ENCODE measurements at places on chromosomes 6 and 20. TPM values are rescaled to one million over a fixed set of nuclear protein-coding genes. Genes with fewer than 3 reads are reported as not detected.

GRCh38 chr6:3867641-3868502 is 18.7 kb downstream of the FAM50B start:
- peaks cover 32% of the 10 kb centered on the region for H3K4me1 ChIP-seq
- peaks cover 2% of the 10 kb centered on the region for H3K36me3 ChIP-seq
- no peaks in the 10 kb centered on the region for H3K27me3 ChIP-seq
- DNase-seq = no peak
- peak overlapping the region; percentile 93 for H3K27ac ChIP-seq

Gene MAP3K5
- total RNA-seq = 35.6 TPM

Gene CNPY3
- total RNA-seq = 51.9 TPM

GRCh38 chr6:45929421-45930361 is 86.0 kb downstream of the CLIC5 start:
- no peaks in the 10 kb centered on the region for H3K27me3 ChIP-seq
- no peak overlapping the region for H3K27ac ChIP-seq
- peaks cover 6% of the 10 kb centered on the region for H3K4me1 ChIP-seq
- peaks cover 5% of the 10 kb centered on the region for H3K36me3 ChIP-seq

Gene CST4
- not detected for total RNA-seq

Gene IYD
- not detected for total RNA-seq

DNA sequence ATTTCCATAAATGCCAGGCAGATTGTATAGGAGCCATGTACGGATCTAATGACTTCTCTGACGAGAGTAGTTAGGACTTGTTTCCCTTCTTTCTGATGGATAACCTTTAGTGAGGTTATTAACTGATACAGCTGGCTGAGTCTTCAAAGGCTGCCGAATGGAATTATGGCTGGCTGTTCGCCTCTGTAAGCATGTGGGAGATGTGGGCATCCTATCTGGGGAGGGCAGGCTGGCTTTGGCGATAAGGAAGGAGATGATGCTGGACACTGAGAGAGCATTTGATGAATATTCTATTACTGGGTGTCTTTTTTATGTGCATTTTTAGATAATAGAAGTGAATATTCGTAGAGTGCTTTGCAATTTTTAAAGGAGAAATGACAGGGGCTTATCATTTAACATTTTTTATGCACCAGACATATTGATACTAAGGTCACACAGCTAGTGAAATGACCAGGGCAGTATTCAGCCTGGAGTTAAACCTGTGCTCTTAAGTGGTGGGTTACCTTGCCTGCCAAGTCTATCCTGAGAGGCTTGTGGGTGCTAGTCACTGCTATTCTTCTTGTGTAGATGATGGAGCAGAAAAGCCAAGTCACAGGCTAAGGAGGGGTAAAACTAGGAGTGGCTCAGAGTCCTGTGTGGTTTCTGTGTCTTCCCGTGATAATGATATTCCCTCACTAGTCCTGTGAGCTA is 3.1 kb downstream of the PBOV1 start:
- peaks cover 54% of the 10 kb centered on the region for H3K27me3 ChIP-seq
- H3K36me3 ChIP-seq = peaks cover 9% of the 10 kb centered on the region
- H3K4me3 ChIP-seq = no peak overlapping the region
- no peak for DNase-seq
- H3K27ac ChIP-seq = no peak overlapping the region

Gene CRISP3
- total RNA-seq = not detected

Gene ETV7
- 2.6 TPM for total RNA-seq

Gene SPACA1
- total RNA-seq = not detected

GRCh38 chr6:16883414-16883813 is 122.2 kb upstream of the ATXN1 start:
- H3K4me3 ChIP-seq = no peak overlapping the region
- H3K27me3 ChIP-seq = peaks cover 42% of the 10 kb centered on the region
- no peaks in the 10 kb centered on the region for H3K36me3 ChIP-seq

- H3K27ac ChIP-seq = no peak overlapping the region
- H3K4me1 ChIP-seq = no peaks in the 10 kb centered on the region
These were observed 421.1 kb downstream of the QKI start for GRCh38 chr6:163835439-163836171.

DNA sequence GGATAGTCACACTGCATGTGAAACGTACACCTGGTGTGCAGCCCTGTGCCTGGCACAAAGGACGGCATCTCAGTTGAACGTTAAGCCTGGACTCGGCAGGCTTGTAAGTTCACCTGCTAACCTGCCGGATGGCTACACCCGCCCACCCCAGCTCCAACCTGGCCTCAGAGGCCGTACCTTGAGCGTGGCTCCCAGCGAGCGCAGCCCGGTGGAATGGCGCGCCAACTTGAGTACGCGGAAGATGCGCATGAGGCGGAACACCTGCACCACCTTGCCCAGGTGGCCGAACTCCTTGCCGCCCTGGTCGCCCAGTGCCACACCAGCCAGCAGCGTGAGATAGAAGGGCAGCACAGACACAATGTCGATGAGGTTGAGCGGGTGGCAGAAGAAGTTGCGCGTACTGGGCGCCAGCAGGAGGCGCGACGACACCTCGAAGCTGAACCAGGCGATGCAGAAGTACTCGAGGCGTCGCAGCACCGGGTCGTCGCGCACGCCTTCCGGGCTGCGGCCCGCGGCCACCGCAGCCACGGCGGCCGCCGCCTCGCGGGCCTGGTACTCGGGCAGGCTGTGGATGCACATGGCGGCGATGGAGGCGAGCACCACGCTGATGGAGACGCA is 3.3 kb downstream of the KCNS1 start:
- DNase-seq = no peak
- H3K27me3 ChIP-seq = peaks cover 41% of the 10 kb centered on the region
- H3K27ac ChIP-seq = no peak overlapping the region
- peak overlapping the region; percentile 81 for H3K4me3 ChIP-seq

- peak overlapping the region; percentile 86 for H3K27ac ChIP-seq
- H3K27me3 ChIP-seq = no peaks in the 10 kb centered on the region
- H3K4me3 ChIP-seq = no peak overlapping the region
- DNase-seq = no peak
- peaks cover 28% of the 10 kb centered on the region for H3K4me1 ChIP-seq
- peaks cover 3% of the 10 kb centered on the region for H3K36me3 ChIP-seq
These were observed 88.4 kb downstream of the HFE start for GRCh38 chr6:26175428-26176181.

- H3K36me3 ChIP-seq = no peaks in the 10 kb centered on the region
- no peak overlapping the region for H3K4me3 ChIP-seq
- H3K27me3 ChIP-seq = peaks cover 12% of the 10 kb centered on the region
- no peak for DNase-seq
- no peaks in the 10 kb centered on the region for H3K4me1 ChIP-seq
- no peak overlapping the region for H3K27ac ChIP-seq
These were observed 76.7 kb upstream of the LAMA2 start for GRCh38 chr6:128806261-128806660.

GRCh38 chr20:41618807-41619311 is 682 bp upstream of the CHD6 start:
- peak overlapping the region; percentile 41 for H3K27ac ChIP-seq
- H3K36me3 ChIP-seq = no peaks in the 10 kb centered on the region
- H3K27me3 ChIP-seq = no peaks in the 10 kb centered on the region
- H3K4me1 ChIP-seq = peaks cover 29% of the 10 kb centered on the region
- no peak for DNase-seq
- peak overlapping the region; percentile 93 for H3K4me3 ChIP-seq

- H3K36me3 ChIP-seq = no peaks in the 10 kb centered on the region
- no peaks in the 10 kb centered on the region for H3K4me1 ChIP-seq
- H3K27me3 ChIP-seq = peaks cover 18% of the 10 kb centered on the region
- DNase-seq = no peak
These were observed 256.7 kb upstream of the CNR1 start for GRCh38 chr6:88422831-88423230.

GRCh38 chr20:23092384-23092756 is 6.2 kb upstream of the CD93 start:
- H3K27me3 ChIP-seq = peaks cover 31% of the 10 kb centered on the region
- peaks cover 7% of the 10 kb centered on the region for H3K4me1 ChIP-seq
- no peak for DNase-seq
- H3K27ac ChIP-seq = no peak overlapping the region
- no peak overlapping the region for H3K4me3 ChIP-seq
- no peaks in the 10 kb centered on the region for H3K36me3 ChIP-seq

- H3K27me3 ChIP-seq = no peaks in the 10 kb centered on the region
- H3K27ac ChIP-seq = peak overlapping the region; percentile 99
- H3K4me1 ChIP-seq = peaks cover 30% of the 10 kb centered on the region
These were observed 8.0 kb downstream of the DNPH1 start for GRCh38 chr6:43221046-43221972.

GRCh38 chr6:134599079-134599478 is 281.2 kb upstream of the SGK1 start:
- H3K27ac ChIP-seq = no peak overlapping the region
- no peak for DNase-seq
- peaks cover 2% of the 10 kb centered on the region for H3K36me3 ChIP-seq
- no peak overlapping the region for H3K4me3 ChIP-seq

GRCh38 chr6:68572525-68572924 is 62.6 kb upstream of the ADGRB3 start:
- no peak overlapping the region for H3K4me3 ChIP-seq
- no peaks in the 10 kb centered on the region for H3K36me3 ChIP-seq
- H3K27ac ChIP-seq = no peak overlapping the region

DNA sequence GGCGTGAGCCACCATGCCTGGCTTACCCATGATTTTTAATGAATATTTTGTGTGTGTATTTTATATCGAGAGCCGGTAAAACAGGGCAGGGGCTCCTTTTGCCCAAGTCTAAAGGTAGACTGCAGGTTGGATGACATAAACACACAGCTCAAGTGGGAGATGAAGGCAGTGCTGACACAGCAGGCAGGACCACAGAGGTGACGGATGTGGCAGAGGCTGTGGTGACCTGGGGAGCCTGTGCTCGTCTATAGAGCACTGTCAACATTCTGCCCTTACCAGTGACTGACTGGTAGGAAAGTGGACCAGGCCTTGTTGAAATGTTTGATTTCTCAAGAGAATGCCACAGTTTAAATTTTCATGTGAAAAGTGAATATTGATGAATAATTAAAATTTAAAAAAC is 137.5 kb downstream of the ZFP64 start:
- H3K4me1 ChIP-seq = no peaks in the 10 kb centered on the region
- peaks cover 2% of the 10 kb centered on the region for H3K36me3 ChIP-seq
- no peaks in the 10 kb centered on the region for H3K27me3 ChIP-seq
- H3K4me3 ChIP-seq = no peak overlapping the region
- no peak for DNase-seq

DNA sequence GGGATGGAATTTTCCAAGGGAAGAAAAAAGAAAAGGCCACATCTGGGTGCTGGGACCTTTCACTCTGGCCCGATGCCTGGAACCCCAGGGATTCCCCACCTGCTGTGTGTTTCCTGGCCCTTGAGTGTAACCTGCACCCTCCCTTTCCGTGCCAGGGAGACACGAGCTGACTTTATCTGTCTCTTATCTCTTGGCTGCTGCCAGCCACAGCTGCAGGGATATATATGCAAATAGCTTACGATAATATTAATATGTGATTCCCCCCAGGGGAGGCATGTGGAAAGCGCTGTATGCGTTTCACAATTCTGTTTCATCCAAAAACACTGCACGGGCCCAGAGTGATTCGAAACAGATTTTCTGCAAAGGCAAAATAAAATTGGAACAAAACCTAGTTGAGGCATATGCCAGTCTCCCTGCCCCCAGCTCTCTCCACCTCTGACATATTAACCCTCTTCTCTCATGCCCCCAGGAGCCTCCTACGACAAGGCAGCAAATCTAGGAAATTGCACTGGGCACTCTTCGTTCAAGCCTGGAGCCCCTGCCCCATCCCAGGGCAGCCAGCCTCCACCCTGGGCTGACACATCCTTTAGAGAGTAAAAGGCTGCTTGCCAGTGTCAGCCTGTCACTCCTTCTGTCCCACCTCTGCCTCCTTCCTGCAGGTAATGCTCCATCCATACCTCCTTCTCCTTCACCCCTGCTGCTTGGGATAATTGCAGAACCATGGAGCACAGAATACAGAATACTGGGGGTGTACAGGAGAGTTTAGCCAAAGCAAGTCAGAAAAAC is 1.3 kb downstream of the RIPOR3 start:
- peaks cover 4% of the 10 kb centered on the region for H3K36me3 ChIP-seq
- peaks cover 50% of the 10 kb centered on the region for H3K27me3 ChIP-seq
- H3K27ac ChIP-seq = no peak overlapping the region
- peaks cover 10% of the 10 kb centered on the region for H3K4me1 ChIP-seq
- no peak for DNase-seq
- no peak overlapping the region for H3K4me3 ChIP-seq

GRCh38 chr20:4435225-4435624 is 286.5 kb upstream of the PRND start:
- no peaks in the 10 kb centered on the region for H3K4me1 ChIP-seq
- peaks cover 2% of the 10 kb centered on the region for H3K36me3 ChIP-seq
- no peak overlapping the region for H3K27ac ChIP-seq
- DNase-seq = no peak
- H3K27me3 ChIP-seq = peaks cover 37% of the 10 kb centered on the region

- peaks cover 38% of the 10 kb centered on the region for H3K4me1 ChIP-seq
- DNase-seq = no peak
- H3K36me3 ChIP-seq = peaks cover 4% of the 10 kb centered on the region
- H3K27me3 ChIP-seq = no peaks in the 10 kb centered on the region
These were observed 1.1 kb downstream of the STX7 start for GRCh38 chr6:132511831-132512220.

DNA sequence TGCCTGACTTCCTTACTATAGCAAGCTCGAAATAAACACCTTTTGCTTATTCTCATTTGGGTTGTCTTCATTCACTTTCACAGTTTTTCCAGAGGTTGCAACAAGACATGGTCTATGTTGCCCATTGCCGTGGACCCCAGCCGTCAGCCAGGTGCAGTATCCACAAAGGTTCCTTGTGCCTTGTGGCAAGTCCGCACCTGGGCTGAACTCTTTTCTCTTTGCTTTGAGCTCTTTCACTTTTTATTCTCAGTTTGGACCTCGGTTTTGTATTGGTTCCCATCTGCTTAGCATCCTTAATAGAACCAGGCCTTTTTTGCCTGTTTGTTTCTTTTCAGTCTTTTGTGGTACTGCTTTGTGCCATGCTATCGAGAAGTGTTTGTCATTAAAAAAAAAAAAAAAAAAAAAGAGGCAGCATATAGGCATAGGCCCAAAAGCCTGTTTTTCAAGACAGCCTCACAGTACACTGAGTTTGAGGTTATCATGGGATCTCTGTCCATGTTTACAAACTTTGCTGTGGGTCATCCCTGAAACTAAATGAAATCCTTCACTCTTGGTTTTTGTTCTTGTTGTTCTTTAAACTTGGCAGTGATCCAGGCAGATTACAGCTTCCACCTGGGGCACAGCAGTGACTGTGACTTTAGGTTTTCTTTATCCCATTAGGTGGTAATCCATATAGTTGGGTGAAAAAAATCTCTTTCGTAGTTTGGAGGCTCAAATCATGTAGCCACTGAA is 33.3 kb downstream of the GSTA3 start:
- no peak overlapping the region for H3K27ac ChIP-seq
- H3K4me1 ChIP-seq = peaks cover 5% of the 10 kb centered on the region
- H3K27me3 ChIP-seq = peaks cover 10% of the 10 kb centered on the region

Gene MYO6
- 5.5 TPM for total RNA-seq

DNA sequence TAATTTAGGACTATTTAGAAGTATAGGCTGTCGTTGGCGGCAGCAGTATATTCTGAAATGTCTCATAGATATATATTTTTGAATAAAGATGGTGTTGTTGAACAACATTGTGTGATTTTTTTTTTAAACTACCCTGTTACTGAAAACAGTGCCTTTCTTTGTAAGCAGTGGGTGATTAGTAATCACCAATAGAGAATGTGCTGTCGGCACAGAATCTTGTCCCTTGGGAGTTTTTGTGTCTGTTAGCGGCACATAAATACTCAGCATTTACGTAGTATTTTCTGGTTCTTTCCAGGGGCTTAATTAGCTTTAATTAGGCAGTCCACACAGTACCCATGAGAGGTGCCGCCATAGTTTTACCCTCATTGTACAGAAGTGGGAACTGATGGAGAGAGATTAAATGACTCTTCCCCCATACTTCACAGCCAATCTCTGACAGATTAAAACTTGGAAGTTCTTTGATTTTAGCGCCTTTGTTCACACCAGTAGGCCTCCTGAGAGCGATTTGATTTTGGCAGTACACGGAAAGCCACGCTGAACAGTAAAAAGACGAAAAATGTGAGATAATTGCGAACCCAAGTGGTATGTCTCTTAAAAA is 58.8 kb downstream of the RPRD1B start:
- H3K36me3 ChIP-seq = peaks cover 8% of the 10 kb centered on the region
- H3K4me1 ChIP-seq = peaks cover 21% of the 10 kb centered on the region
- H3K27me3 ChIP-seq = no peaks in the 10 kb centered on the region
- H3K27ac ChIP-seq = peak overlapping the region; percentile 90

Gene NOTCH4
- 0.60 TPM for total RNA-seq
